Activated naive CD4-positive, alpha-beta T cell treated with anti-CD3 and anti-CD28 coated beads, Interleukin-2, amount 50 U/mL, for 72 hours (primary cell): ENCODE measurements at places on chromosomes 6 and 20.

DNA sequence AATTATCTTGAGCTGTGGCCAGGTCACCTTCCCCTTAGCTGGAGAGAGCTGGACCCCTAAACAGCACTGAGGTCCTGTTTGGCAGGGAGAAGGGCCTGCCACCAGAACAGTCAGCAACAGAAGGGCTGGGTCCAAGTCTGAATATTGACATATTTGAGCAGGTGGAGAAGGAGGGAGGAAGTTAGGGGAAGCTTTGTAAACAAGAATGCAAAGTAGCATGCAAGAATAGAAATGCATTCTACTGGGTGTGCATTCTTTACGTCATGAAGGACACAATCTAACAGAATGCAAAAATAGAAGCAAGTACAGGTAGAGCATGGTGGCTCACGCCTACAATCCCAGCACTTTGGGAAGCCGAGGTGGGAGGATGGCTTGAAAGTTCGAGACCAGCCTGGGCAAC, 100.5 kb downstream of the QRSL1 start:
- no peak for DNase-seq

DNA sequence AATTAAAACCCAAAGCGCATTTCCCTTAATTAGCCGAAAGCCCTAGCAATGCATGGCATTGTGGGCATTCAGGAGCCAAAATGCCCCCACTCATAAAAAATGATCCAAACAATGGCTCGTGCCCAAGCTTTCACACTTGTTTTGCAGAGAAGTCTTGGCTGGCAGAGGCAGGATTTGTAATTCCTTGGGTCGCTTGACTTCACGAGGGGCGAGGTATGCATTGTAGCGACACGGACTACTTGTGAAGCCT, 613 bp upstream of the SASH1 start:
- DNase-seq, result no peak

- no peak for DNase-seq
Observed at GRCh38 chr20:1429143-1429728, 36.4 kb upstream of the FKBP1A start.

DNA sequence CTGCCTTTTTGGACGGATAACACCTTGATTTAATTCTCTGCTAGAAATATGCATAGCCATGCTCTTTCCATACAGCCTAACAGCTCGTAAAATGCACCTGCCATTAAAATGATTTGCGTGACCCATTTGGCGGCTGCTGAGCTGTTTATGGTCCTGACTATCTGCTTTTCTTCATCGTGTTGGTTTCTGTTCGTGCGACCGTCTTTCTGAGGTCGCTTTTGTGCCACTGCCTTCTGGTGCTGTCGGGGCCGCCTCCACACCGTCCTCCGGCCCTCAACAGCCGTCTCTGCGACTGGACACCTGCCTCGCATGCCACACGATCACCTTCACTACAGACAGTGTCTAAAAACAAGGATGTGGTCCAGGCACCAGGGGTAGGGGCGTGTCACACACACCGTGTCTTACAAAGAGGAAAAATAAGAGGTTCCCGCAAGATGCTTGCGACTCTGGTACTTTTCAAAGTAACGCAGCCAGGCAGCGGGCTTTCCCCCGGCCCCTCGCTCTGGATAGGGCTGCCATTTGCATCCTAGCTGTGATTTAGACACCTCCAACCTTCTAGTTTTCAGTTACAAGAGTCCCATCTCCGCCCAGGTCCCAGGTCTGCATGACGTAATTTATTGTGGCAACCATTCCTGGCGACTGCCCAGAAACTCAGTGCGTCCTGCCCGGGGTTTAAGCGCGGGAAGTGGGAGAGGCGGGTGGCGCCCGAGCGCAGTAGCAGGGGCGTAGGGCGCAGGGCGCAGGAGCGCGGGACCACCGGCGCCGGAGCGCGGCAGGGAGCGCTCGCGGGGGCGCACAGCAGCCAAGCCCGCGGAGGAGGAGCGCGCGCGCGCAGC, at the start of gene STMND1:
TSS of gene STMND1 (plus strand) at position 629 of the 836 bp plus-strand sequence. CDS start 208 bp downstream, outside the sequence.
- DNase-seq, result no peak

GRCh38 chr6:105179244-105180065, at the start of gene POPDC3:
Gene POPDC3 (minus strand): TSS chr6:105180014. CDS start chr6:105161909, 18,105 bp downstream.
- peak; percentile 11 for DNase-seq

- no peak for DNase-seq
Observed at GRCh38 chr20:31560746-31561598, 44.1 kb upstream of the ID1 start.

DNA sequence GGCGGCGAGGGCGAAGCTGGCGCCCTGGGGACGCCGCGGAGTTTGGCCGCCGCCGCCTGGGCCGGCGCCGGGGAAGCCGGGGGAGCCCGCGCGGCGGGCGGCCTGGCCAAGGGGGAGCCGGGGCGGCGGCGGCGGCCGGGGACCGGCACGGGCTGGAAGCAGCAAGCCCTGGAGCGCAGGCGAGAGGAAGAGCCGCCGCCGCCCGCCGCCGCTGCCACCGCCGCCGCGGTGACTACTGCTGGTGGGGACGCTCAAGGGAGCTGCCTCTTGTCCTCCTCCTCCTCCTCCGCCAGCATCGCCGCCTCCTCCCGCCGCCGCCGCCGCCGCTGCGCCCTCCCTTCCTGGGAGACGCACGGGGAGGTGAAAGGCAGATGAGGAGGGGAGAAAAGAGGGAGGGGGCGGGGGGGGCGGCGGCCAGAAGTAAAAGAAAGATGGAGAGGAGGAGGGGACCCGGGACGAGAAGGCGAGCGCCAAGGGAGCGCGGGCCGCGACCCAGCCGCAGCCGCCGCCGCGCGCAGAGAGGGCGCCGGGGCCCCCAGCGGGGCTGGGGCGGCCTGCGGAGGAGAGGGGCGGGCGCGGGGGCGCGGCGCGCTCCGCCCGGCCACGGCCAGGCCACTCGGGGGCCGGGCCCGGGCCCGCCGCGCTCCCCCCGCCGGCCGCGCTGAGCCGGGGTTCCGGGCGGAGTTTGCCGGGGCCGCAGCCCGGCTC, 846 bp downstream of the PDE10A start:
- DNase-seq, result no peak

- no peak for DNase-seq
Observed at GRCh38 chr6:147578159-147578558, 69.7 kb downstream of the SAMD5 start.

DNA sequence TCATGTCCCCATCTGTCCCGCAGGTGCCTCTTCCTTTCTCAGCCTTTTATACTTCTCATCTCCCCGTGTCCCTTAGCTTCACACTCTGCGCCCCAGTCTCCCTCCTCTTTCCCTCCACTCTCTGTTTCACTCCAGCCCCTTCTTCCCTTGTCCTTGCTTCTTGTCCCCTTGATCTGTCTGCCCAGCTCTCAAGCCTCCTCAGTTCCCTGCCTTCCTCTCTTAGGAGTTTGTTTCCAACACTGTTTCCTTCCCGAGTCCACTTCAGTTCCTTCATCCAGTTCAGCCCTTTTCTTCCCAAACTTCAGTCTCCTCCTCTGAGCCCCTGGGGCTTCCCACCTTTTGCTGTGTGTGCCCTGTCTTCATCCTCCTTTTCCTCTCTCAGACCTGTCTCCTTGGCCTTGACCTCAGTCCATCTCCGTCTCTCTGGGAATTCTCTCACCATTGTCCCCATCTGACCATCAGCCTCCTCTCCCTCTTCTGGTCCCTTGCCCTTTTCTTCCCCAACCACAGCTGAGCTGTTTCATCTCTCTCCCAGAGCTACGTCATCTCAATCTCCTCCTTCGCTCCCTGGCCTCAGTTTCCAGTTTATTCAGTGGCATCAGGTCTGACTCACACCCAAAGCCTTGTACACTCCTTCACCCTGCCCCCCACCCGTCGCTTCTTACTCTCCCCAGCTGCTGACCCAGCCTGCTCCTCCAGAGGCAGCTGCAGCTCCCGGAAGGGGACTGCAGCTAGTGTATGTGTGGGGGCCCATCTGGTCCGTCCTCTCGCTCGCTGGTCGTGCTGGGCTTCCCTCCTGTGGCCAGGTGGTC, 2.7 kb upstream of the DDR1 start:
- DNase-seq, result peak; percentile 48

- DNase-seq, result no peak
Observed at GRCh38 chr6:46338131-46338530, 153.1 kb downstream of the RCAN2 start.

GRCh38 chr6:32432050-32432450, 7.6 kb upstream of the HLA-DRA start:
- no peak for DNase-seq

GRCh38 chr6:142474531-142475289, 172.9 kb downstream of the ADGRG6 start:
- no peak for DNase-seq

DNA sequence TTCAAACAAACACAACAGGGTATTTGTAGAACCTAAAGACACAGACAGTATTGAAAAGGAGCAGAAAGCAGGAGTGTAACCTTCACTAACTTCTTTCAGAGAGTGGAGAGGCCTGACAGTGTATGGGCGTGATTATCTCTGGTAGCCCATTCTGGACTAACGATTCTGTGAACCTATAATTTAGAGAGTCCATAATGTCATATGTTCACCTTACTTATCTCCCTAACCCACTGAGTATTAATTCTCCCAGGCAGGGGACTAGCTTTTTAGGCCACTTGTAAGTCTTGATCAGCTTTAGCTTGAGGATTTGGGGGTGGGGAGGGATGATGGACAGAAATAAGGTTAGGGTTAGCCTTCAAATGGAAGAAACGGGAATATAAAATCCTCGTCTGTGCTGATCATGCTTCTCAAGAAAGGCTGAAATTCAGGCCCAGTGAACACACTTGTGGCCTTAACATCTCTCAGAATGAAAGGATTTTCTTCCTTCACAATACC, 2.8 kb upstream of the PARD6B start:
- DNase-seq, result no peak

GRCh38 chr6:84052204-84052882, 18.8 kb downstream of the MRAP2 start:
- DNase-seq, result no peak

- no peak for DNase-seq
Observed at GRCh38 chr6:88403486-88403885, 237.3 kb upstream of the CNR1 start.

- DNase-seq, result no peak
Observed at GRCh38 chr6:86516087-86516486, 421.2 kb upstream of the HTR1E start.

DNA sequence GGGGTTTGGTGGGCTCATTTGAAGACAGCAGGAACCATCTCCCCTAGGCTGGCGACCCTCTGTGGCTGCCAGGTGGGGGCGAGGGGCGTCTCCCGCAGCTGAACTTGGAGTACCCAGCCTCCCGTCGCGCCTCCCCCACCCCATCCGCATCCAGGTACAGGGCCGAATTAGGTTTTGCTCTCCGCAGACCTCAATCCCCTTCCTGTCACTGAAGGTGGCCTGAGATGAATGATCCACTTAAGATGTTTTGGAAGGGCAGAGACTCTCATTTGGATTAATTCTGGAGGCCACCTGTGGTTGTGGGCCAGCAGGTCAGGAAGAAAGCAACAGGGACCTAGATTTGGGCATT, 493 bp downstream of the CD83 start:
- DNase-seq, result no peak

DNA sequence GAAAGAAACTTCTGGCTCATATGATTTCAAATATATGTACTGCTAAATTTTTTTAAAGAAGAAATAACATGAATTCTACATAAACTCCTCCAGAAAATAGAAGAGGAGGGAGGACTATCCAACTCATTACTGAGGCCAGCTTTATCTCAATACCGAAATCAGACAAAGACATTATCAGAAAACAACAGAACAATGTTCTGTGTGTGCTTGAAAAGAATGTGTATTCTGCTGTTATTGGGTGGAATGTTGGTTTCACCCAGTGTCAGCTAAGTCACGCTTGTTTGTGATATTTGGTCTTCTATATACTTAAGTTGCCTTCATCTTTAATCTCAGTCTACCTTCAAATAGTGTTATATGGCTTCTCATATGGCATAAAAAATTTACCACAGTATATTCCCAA, 18.6 kb upstream of the ELOVL2 start:
- DNase-seq, result no peak

DNA sequence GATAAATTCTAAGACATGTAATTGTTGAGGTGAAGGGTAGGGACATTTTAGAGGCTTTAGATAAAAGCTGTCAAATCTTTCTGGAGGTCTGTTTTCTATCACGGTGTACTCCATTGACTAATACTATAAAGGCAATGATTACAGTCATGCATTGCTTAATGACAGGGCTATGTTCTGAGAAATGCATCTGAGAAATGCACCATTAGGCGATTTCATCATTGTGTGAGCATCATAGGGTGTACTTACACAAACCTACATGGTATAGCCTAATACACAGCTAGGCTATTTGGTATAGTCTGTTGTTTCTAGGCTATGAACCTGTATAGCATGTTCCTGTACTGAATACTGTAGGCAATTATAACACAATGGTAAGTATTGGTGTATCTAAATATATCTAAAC, 71.3 kb upstream of the FYN start:
- DNase-seq, result no peak

DNA sequence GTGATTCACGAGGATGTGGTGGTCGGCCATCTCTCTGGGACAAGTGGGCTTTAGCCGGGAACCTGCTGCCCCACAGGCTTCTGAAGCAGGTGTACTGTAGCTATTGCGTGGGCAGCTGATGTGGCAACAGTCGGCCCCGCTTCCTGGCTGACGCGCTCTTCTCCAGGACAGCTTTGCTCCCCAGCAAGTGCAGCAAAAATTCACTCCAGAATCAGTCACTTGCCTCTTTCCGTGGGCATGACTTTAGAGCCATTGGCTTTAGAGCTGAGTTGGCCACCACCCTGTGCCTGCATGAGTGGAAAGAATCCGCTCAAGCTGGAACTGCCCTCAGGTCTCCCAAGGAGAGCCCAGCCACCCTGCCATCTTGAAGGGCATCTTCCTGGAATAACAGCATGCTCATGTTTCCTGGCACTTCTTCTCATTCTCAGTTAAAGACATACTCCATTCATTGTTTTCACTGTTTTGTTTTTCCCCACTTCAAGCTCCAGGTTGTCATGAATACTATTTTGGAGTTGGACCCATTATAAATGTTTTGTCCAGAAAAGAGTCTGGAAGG, 178.3 kb downstream of the ZDHHC14 start:
- no peak for DNase-seq

DNA sequence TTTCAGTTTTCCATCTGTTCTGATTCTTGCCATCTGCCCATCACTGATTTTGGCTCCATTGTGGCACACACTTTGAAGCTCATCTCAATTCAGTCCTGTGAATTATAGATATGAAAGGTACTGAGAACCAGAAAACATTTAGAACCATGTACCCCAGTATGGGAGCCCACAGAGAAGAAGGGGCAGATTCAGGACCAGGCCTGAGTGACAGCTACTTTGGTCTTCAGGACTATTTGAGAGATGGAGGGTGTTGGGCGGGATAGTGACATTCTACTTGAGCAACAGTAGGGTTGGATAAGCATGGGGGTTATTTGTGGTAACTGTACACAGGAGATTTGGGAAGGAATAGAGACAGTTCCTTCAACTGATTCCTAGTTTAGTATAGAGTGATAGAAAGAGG, 259.2 kb upstream of the MANEA start:
- no peak for DNase-seq

- DNase-seq, result no peak
Observed at GRCh38 chr20:57215426-57215825, 51.0 kb downstream of the BMP7 start.

GRCh38 chr6:52435345-52435744, 15.2 kb downstream of the EFHC1 start:
- no peak for DNase-seq

GRCh38 chr20:63162206-63162795, 53.6 kb downstream of the YTHDF1 start:
- no peak for DNase-seq
